ENCODE measurements at places on chromosomes 7 and 10. TPM values are rescaled to one million over a fixed set of nuclear protein-coding genes. Genes with fewer than 3 reads are reported as not detected.

Gene FAM171A1
- 28.9 TPM for total RNA-seq

Gene SPDYE16
- 0.36 TPM for total RNA-seq

Gene TSPAN15
- 0.72 TPM for total RNA-seq

Gene CYP3A7
- total RNA-seq = not detected

Gene ATP6V0A4
- under 0.01 TPM for total RNA-seq

Measured in osteoblast (primary cell).